ENCODE measurements at places on chromosomes 4 and X. TPM values are rescaled to one million over a fixed set of nuclear protein-coding genes. Genes with fewer than 3 reads are reported as not detected.
A peak's percentile ranks its signal among the peaks of the same experiment; 100 is the strongest.

- no peak for DNase-seq
Observed at GRCh38 chrX:41406201-41406600, 40.9 kb upstream of the NYX start.

- DNase-seq: no peak
Observed at GRCh38 chr4:55754754-55755350, 64.7 kb upstream of the EXOC1L start.

The TMPRSS11E gene
- total RNA-seq: 34.7 TPM

DNA sequence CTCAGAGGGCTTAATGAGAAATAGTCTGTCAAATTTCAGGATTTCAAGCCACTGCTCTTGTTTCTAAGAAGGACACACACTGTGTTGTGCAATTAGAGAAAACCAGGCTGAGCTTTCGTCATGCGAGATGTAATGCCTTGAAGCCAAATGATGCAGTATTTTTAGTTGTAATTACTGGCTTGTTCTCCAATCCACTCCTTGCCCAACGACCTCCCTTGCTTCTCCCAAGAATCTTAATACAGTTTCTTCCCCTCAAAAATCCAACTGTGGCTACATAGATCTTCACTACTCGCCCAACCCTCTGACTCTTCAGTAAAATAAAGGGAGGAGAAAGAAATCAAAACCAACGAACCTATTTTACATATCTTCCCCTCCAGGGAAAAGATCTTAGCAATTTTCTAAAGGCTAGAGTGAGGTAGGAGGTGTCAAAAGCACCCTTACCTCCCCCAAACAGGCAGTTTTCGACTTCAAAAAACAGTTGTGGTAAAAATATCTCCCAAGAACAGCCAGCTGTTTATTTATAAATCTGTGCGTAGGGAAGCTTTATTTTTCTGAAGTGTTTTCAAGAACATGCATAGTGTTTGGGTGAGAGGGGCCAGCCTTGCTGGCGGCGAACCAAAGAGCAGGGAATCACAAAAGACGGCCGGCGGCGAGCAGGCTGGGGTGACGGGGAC lies 68.7 kb downstream of the MGST2 start:
- DNase-seq: no peak

DNA sequence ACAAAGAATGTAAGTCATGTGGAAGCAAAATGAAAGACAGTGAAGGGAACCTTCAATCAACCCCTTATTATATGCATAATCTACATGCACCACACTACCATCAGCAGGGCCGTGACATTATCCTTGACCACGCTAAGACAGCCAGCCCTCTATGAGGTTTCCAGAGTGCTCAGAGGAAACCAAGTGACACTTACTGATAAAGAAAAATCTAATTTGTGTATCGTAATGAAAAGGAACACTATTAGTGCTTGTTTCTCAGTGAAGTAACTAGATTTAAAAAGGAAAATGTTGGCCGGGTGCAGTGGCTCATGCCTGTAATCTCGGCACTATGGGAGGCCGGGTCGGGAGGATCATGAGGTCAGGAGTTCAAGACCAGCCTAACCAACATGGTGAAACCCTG lies 56.4 kb downstream of the ABCG2 start:
- no peak for DNase-seq

DNA sequence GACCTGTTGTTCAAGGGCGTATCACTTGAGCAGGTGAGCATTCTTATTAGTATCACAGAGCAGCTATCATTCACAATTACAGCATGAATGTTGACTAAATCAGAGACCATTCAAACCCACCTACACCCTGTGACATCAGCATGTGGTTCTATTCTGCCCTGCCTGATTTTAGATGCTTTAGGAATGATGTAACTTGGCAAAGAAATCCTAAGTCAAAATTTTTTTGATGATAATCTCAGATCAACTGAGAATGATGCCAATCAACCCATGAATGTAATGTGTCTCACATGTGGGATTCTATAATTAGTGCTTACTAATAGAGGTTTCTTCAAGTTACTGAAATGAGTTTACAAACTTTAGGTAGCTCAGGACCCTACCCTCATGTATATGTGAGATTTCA lies 13.4 kb upstream of the CHIC2 start:
- no peak for DNase-seq

GRCh38 chr4:109046471-109047201 lies 255.8 kb downstream of the COL25A1 start:
- peak; percentile 15 for DNase-seq

- no peak for DNase-seq
Observed at GRCh38 chr4:616911-617643, 8.3 kb upstream of the PDE6B start.

- no peak for DNase-seq
Observed at GRCh38 chrX:82703551-82703950, 804.5 kb upstream of the POU3F4 start.

GRCh38 chrX:72062916-72063315 lies 68.8 kb downstream of the RTL5 start:
- no peak for DNase-seq

DNA sequence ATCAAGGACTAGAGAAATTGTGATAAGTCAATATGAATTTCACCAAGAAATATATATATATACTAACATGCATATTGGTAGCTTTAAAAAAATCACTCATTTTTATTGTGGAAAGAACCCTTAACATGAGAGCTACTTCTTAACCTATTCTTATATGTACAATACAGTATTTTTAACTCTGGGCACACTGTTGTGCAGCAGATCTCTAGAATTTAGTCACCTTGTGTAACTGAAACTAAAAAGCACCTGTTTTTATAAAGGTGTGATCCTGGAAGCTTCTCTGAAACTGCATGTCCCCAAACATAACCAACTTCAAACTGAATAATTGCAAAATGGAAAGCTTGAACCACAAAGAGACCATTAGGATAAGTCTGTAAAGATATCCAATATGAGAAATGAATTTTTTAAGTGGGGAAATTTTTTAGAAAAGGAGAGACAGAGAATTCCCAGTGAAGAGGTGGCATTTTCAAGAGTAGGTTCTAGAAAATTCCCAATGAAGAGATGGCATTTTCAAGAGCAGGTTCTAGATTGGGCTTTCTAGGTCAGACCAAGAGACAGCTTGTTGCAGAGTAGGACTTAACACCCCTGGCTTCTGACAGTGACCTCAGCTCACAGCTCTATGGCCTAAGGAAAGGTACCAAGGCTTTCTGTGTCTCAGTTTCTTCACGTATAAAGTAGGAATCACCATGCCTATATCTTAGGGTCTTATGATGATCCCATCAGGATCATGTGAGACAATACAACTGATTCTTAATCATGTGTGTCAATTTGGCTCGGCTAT lies 22.0 kb upstream of the PPARGC1A start:
- DNase-seq: no peak

The IRS4 gene
- 0.26 TPM for total RNA-seq

The CXCL8 gene
- 1.1 TPM for total RNA-seq

DNA sequence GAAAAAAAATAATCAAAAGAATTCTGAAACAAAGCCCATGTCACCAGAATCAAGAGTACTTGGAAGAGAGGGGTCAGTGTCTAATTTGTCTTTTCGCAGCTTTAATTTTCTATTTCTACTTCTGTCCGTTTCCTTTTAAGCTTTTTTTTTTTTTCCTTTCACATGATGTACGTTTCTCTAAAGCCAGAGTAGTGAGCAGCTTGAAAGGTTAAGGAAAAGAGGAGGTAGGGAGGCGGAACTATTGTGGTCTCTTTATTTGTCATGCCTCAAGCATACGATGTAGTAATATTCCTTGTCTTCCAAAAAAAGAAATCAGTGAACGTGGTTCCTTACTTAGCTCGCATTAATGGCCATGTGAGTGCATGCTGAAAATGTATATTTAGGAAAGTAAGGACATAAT lies 311.5 kb downstream of the TENM3 start:
- DNase-seq: no peak

GRCh38 chrX:40573763-40574162 lies 7.0 kb upstream of the ATP6AP2 start:
- no peak for DNase-seq

The PABPC1L2A gene
- not detected for total RNA-seq

- DNase-seq: no peak
Observed at GRCh38 chrX:48001260-48001659, 2.5 kb downstream of the ZNF182 start.

The PLK4 gene
- total RNA-seq: 21.6 TPM

DNA sequence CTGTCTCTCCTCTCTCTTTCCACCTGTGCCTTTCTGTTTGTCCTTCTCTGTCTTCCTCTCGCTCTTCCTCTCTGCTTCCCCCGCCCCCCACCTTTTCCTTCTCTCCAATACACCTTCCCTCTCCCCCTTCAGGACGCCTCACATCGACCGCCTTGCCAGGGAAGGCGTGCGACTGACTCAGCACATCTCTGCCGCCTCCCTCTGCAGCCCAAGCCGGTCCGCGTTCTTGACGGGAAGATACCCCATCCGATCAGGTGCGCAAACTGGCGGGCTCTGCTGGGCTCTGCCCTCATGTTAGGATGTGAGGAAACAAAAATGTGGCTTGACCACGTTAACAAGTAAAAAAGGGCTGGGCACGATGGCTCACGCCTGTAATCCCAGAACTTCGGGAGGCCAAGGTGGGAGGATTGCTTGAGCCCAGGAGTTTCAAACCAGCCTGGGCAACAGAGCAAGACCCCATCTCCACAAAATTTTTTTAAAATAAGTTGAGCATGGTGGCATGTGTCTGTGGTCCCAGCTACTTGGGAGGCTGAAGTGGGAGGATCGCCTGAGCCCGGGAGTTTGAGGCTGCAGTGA lies 35.2 kb downstream of the ARSF start:
- DNase-seq: no peak

DNA sequence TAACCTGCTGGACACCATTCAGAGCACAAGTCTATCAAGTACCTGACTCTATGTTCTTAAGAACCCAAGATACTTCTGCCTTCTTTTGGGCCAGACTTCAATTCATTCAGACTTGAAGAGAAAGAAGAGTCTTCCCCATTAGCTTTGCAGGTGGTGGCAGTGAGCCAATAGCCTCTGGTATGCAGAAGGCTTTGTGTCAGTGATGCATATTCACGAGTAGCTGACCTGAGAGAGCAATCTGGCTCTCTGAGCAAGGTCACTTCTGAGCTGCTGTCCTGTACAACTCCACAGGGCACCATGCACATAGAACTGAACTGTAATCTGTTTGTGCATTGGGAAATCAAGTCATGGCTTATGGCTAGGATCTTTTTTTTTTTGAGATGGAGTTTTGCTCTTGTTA lies 39.9 kb upstream of the SPINK2 start:
- no peak for DNase-seq

GRCh38 chrX:154530286-154530685 lies 14.3 kb upstream of the FAM3A start:
- DNase-seq: no peak

The RAB40A gene
- 1.7 TPM for total RNA-seq

GRCh38 chr4:125522992-125523391 lies 208.2 kb downstream of the FAT4 start:
- DNase-seq: no peak

The MFAP3L gene
- 13.6 TPM for total RNA-seq

The UGT2B15 gene
- 0.26 TPM for total RNA-seq

The CDX4 gene
- total RNA-seq: not detected
